Spleen (tissue), 13 donors: ENCODE measurements at places on chromosomes 4 and X. TPM values are rescaled to one million over a fixed set of nuclear protein-coding genes. Genes with fewer than 3 reads are reported as not detected.

Gene TRPC5OS
- total RNA-seq = not detected

Gene FAM47A
- not detected for total RNA-seq

Gene FAM184B
- total RNA-seq = not detected

Gene LARP7
- total RNA-seq = 43.5 TPM

Gene EDA
- 5.4 TPM for total RNA-seq
